SW480 (cell line): ENCODE measurements at places on chromosomes 11 and 22.
A peak's percentile ranks its signal among the peaks of the same experiment; 100 is the strongest.

DNA sequence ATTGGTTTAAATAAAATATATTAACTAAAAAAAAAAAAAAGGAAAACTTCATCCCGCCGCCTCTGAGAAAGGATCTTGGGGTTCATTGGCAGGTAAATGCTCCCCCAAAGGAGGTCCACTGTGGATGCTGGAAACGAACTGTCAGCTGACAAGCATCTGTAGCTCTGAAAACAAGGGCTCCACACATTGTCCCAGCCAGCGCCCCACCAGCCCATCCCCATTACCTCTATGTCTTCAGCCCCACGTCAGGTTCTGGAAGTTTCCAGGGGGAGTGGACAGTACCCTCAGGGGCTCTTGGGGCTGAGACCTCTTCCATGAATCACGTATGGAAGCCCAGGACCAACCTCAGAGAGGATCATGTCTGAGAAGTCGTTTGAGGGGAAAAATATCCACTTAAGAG, 66.4 kb upstream of the WNT7B start:
- no peak for DNase-seq

- no peak for DNase-seq
Observed at GRCh38 chr22:26642465-26643417, 14.6 kb upstream of the MIAT start.

DNA sequence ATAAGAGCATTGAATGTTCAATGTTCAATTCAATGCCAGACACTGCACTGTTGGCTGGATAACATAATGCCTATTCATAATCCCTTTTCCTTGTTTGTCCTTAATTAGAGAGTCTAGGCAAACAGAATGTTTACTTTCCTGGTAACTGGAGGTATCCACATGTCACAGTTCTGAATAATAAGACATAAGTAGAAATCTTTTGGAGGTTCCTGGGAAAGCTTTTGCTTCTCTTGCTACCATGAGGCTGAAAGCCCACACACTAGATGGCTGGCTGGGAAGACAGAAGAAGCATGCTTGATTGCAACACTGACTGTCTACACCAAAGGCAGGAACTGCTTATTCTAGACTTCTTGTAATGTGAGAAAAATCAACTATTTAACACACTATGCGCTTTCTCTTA, 79.5 kb downstream of the GAB2 start:
- no peak for DNase-seq

- DNase-seq: no peak
Observed at GRCh38 chr11:95461858-95462257, 230.9 kb upstream of the SESN3 start.

DNA sequence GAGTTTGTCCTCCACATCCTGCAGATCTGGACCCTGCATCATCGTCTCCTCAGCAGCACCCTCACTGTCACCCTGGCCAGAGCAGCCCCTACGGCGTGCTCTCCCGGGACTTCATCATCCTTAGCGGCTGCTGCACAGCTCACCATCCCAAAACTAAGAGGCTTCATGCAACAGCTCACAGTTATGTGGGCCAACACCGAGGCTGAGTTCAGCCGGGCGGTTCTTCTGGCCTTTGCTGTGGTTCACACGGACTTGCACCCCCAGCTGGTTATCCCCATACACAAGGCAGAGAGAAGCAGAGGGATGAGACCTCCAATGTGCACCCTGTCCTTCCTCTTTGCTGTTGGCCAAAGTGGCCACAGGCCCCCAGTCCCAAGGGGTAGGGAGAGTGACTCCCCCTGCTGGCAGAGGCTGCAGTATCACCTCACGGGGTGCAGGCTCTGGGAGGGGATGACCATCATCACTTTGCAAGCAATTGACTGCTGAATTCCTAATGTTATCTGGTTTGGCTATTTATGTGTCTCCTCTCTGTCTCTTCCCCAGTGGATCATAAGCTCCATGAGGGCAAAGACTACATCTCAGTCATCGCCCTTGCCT, 276.8 kb downstream of the BRD1 start:
- no peak for DNase-seq

GRCh38 chr11:38411149-38411548, 1813.1 kb upstream of the RAG2 start:
- no peak for DNase-seq

DNA sequence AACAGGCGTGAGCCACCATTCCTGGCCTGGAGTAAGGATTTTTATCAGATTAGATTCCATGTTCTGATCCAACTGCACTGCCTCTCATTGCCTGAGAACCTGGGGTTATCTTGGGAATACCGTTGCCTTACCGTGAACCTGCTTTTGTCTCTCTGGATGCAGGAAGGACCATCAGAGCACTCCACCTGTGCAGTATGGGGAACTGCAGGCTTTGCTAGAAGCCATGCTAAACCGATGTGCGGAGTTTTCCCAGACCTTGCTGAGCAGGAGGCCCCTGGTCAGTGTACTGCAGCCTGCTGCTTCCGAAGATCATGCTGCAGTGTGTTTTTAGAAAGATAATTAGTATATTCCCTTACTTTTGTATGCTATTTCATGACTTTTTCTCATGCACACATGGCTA, 43.6 kb downstream of the MEI1 start:
- DNase-seq: no peak

DNA sequence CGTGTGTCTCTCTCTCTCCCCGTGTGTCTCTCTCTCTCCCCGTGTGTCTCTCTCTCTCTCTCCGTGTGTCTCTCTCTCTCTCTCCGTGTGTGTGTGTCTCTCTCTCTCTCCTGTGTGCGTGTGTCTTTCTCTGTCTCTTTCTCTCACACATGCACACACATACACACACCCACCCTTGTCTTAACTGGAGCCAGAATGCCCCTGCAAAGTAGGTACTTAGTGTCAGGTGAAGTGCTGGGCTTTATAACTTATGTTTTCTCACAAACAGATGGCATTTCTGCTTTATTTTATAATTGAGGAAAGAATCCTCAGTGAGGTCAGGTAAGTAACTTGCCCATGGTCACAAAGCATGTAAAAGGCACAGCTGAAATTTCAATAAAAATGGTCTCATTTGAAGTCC, 106.0 kb downstream of the CSNK2A3 start:
- DNase-seq: no peak

- no peak for DNase-seq
Observed at GRCh38 chr11:22559416-22559815, 66.2 kb downstream of the FANCF start.

DNA sequence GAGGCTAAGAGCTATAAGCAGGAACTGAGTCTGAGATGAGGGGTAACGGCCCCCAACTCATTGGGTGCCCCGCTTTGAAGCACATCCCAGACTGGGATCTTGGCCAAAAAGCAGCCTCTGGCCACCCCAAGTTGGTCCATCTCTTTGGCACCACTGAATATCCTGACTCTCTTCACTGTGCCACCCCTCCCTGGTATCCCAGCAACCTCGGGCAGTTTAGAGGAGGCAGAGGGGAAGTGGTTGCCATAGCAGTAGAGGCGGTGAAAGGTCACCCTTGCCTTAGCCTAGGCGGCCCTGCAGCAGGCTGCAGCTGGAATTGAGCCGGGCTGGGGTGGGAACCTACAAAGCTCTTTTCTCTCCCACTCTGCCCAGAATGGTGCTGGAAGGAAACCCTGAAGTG, 1.1 kb downstream of the PELI3 start:
- peak; percentile 44 for DNase-seq

DNA sequence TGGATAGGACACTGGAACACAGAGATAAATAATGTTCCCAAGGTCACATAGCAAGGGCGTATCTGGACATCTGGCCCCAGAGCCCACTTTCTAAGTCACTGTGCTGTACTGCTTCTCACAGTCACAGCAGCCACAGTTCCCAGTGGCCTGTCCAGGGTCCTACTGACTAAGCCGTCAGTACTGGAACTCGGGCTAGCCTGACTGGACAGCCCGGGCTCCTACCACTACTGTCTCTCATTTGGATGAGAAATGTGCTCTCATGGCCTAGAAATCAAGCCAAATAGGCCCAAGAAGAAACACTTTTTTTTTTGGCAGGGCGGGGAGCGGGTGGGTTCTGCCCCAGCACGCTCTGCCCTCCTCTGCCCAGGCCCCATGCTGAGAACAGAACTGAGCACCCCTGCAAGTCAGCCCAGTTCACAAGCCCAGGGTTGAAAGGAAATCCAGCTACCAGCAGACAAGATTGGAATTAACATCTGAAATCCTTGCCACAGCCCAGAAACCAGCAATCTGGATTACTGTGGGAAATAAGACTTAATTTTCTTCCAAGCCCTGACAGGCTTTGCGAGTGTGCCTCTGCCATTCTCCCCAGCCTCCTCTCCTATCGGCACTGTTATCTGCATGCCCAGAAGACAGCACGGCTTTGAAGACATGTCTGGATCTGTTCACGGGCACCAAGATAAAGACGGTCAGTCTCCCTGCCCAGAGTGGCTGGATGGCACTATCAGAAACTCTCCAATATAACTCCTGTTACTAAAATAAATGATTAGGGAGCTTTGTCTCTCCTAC, 182.9 kb upstream of the NCAM1 start:
- no peak for DNase-seq

GRCh38 chr22:40484906-40485669, 114.7 kb downstream of the SGSM3 start:
- DNase-seq: no peak

- no peak for DNase-seq
Observed at GRCh38 chr11:134414766-134415765, 3.0 kb upstream of the B3GAT1 start.

GRCh38 chr11:121889186-121889585, 226.8 kb downstream of the BLID start:
- no peak for DNase-seq

- DNase-seq: peak; percentile 46
Observed at GRCh38 chr22:24189249-24190158, 8.2 kb downstream of the SUSD2 start.

DNA sequence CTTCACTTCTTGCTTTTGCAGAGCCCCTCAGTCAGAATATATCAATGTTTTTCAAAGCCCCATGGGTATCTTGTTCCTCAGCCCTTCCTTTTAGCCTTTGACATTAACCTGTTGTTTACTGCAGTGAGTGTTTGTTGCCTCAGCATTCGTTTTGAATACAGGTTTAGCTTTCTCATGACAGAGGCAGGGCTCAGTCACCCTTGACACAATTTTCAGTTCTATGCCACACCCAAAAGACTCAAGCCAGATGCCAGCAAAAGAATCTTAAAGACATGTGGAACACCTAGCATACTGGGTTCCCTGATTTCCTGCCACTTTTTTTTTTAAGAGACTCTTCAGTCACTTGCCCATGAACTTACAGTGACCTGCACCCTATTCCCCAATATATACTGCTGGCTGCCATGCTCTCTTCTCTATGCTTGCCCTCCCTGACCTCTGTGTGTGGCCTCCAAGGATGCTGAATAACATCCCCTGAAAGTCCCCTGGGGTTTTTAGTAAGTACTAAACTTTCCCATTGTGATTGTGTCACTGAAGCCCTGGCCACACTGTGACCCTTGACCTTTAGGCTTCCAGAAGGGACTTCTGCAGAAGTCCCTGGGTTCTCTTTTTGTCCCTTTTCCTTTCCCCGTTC, 1225.5 kb downstream of the TBC1D22A start:
- no peak for DNase-seq

GRCh38 chr11:67561971-67562619, 21.5 kb upstream of the GSTP1 start:
- DNase-seq: no peak

DNA sequence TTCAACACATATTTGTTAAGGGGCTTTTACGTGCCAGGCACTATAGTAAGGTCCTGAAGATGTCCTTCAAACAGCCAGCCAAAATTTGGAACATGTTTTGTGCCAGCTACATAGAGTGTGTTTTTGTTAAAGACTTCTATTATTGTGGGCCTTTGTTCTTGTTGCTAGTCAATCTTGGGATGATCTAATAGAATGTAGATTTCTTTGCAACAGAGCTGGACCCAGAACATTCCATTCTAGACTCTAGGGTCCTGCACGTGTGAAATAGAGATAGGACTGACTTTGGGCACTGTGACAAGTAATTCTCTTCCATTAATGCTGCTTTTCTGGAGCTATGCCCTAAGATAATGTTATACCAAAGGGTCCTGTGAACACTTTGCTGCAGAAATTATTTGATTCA, 16.9 kb upstream of the IPO7 start:
- DNase-seq: no peak

GRCh38 chr11:128240546-128240945, 346.8 kb downstream of the ETS1 start:
- no peak for DNase-seq

GRCh38 chr11:131217313-131218310, 152.8 kb upstream of the NTM start:
- DNase-seq: peak; percentile 31

GRCh38 chr22:44419429-44419828, 78.6 kb downstream of the RTL6 start:
- no peak for DNase-seq

- DNase-seq: no peak
Observed at GRCh38 chr11:83124636-83125424, 32.1 kb upstream of the PCF11 start.

- peak; percentile 84 for DNase-seq
Observed at GRCh38 chr11:64357904-64358535, 942 bp upstream of the RPS6KA4 start.

GRCh38 chr22:40585310-40585751, 51.2 kb downstream of the MRTFA start:
- DNase-seq: no peak

GRCh38 chr11:134181707-134182106, 42.1 kb downstream of the NCAPD3 start:
- no peak for DNase-seq

DNA sequence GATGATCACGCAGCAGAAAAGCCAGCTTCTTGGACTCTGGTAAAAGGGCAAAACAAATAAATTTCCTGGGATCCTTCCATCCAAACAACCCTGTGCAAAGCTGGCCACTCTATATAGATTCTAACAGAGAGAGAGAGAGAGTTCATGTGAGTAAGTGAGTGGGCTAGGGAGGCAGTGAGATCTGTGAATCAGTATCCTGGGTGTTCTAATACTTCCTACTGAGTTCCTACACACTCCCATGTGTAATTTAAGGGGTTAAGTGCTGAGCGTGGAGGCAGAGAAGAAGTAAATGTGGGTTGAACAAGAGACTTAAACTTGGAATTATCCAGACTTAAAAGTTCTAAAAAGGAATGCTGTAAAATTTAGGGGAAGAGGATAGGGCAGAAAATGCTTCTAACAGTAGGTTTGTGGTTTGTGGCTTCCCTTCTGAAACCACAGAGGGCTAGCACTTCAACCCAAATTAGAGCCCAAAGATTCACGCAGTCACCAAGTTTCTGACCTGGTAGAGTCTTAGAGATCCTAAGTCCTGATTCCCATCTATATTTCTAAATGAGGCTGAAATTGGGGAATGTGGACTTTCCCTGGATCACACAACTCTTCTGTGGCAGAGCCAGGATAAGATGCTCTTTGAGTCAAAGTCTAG, 413.9 kb downstream of the TENM4 start:
- DNase-seq: no peak

DNA sequence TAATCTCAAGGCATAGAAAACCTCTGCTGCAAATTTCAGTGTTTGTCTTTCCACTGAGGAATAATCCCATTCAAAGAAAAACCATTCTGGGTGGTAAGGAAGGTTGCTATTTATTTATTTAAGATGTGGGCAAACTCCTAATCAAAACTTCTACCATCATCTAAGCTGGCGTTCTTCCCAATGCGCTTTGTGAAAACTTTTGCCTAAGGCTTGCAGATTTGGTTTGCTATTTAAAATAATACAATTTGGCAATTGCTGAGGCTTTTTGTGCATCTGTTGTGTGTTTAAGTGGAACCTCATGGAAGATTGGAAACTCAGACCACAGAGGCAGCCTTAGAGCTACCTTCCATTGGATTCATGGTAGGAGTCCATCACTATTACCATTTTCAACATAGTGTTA, 309.0 kb downstream of the BLID start:
- no peak for DNase-seq

- DNase-seq: no peak
Observed at GRCh38 chr11:59191890-59192289, 20.0 kb downstream of the DTX4 start.

GRCh38 chr11:89235976-89236375, 58.3 kb downstream of the TYR start:
- DNase-seq: no peak

GRCh38 chr11:79232346-79232745, 208.5 kb downstream of the TENM4 start:
- DNase-seq: no peak
